ENCODE measurements at places on chromosomes 3 and 15.

GRCh38 chr15:72787526-72787925 lies 4.0 kb upstream of the ADPGK start:
- H3K4me3 ChIP-seq: no peak overlapping the region
- H3K27me3 ChIP-seq: no peaks in the 10 kb centered on the region
- no peaks in the 10 kb centered on the region for H3K4me1 ChIP-seq
- H3K36me3 ChIP-seq: no peaks in the 10 kb centered on the region

DNA sequence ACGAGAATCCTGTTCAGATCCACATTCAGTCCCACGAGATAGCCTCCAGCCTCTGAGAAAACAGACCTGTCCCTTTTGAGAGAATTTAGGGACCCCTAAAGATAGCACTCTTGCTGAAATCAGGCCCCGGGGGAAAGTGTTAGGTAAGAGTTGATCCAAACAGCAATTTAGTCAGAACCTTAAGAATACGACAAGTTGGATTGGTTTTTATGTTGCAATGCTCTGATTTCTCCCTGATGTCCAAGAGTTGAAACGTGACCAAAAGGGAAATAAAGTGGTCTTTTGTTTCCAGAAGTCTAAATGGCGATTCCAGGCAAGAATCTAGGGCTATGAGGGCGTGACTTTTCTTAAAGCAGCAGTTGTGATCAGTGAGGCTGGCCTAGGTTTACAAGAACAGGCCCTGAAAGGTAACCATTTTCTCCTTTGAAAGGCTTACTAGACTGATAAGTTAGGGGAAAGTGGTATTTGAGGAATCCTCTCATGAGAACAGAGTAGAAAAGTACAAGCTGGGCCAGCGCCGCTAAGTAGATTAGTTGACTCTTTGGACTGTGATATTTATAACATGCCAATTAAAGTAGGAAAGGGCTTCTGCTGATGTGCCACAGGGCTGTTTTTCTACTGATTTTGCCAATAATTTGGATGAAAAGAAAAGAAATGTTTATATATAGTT lies 4.9 kb downstream of the MAN2A2 start:
- no peaks in the 10 kb centered on the region for H3K4me1 ChIP-seq
- no peak overlapping the region for H3K27ac ChIP-seq
- no peaks in the 10 kb centered on the region for H3K27me3 ChIP-seq
- peaks cover 6% of the 10 kb centered on the region for H3K36me3 ChIP-seq
- peak; percentile 21 for DNase-seq

GRCh38 chr15:79431636-79432344 lies at the start of gene MINAR1:
TSS of gene MINAR1 (plus strand) at chr15:79432336. CDS start at chr15:79456148, 23,812 bp downstream.
- no peak within 1 kb of the TSS for H3K27ac ChIP-seq
- H3K4me1 ChIP-seq: no peaks in the 10 kb centered on the region

DNA sequence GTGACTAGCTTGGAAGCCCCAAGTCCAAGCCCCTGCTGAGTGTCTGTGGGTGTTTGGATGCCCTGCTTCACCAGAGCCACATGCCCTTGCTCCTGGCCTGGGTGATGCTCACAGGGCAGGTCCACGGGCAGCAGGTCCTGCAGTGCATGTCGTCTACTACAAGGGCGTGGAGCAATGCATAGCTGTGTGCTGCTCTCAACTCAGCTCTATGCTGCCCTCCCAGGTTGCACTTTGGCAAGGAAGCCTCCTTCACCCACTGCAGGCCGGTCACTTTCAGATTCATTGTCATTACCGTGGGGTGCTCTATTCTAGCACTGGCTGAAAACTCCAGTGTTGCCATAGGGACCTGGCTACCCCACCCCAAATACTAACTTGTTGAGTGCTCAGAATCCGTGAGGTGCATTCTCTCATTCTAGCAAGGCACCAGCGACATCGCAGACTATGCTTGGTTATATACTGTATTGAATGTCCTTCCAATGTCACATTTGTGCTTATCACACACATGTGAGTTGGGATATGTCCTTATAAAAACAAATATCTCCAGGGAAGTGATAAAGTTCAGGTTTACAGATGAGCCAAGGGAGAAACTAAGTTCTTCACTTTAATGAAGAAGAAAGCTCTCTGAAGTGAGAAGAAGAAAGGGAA lies 51.8 kb downstream of the GRAMD1C start:
- H3K4me1 ChIP-seq: no peaks in the 10 kb centered on the region
- DNase-seq: no peak
- H3K27ac ChIP-seq: no peak overlapping the region
- no peak overlapping the region for H3K4me3 ChIP-seq

- H3K27me3 ChIP-seq: no peaks in the 10 kb centered on the region
- no peaks in the 10 kb centered on the region for H3K36me3 ChIP-seq
- no peaks in the 10 kb centered on the region for H3K4me1 ChIP-seq
- peak overlapping the region; percentile 34 for H3K4me3 ChIP-seq
- no peak for DNase-seq
Measured at GRCh38 chr3:69326855-69327300, 59.0 kb downstream of the FRMD4B start.

- no peak for DNase-seq
- no peaks in the 10 kb centered on the region for H3K27me3 ChIP-seq
- no peak overlapping the region for H3K27ac ChIP-seq
Measured at GRCh38 chr15:68386587-68387288, 45.2 kb downstream of the ITGA11 start.

GRCh38 chr15:94070356-94071295 lies 160.7 kb upstream of the MCTP2 start:
- H3K27ac ChIP-seq: no peak overlapping the region
- H3K27me3 ChIP-seq: no peaks in the 10 kb centered on the region
- no peak for DNase-seq
- H3K4me1 ChIP-seq: no peaks in the 10 kb centered on the region

- H3K36me3 ChIP-seq: no peaks in the 10 kb centered on the region
- H3K4me1 ChIP-seq: no peaks in the 10 kb centered on the region
- H3K4me3 ChIP-seq: no peak overlapping the region
- no peak overlapping the region for H3K27ac ChIP-seq
- DNase-seq: no peak
Measured at GRCh38 chr3:54941690-54942362, 14.0 kb upstream of the LRTM1 start.

DNA sequence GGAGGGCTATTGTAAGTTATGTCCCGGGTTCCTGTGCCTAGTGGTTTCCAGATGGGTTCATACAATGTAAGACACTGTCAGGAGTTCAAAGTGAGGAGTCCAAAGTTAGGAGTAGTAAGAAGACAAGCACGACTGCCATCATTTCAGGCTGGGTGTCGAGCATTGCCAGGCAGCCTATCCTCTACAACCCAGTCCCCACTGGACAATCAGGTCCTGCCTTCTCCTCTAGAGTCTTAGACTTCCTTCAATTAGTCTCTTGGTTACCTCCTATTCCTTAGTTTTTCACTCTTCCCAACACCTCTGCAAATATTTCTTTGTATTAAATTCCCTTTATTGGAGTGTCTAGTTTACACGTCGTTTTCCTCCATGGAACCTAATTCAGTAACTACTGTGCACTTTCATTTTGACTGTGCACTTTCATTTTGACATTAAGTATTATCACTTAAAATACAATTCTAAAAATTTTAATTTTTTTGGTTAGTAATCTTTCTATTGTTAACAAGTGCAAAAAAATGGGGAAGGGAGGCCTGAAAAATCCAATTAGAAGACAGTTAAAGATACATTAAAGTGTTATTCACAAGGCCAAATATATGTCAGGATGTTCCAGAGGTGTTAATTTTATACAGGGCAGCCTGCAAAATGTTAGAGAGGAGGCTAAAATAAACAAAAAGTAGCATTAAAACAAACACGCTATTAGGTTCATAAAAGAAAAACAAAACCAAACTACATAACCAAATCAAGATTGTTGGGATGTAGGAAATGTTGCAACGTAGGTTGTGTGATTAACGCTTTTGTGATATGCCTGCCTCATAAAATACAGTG lies 155.3 kb downstream of the TBL1XR1 start:
- peaks cover 4% of the 10 kb centered on the region for H3K36me3 ChIP-seq
- no peaks in the 10 kb centered on the region for H3K27me3 ChIP-seq
- H3K4me1 ChIP-seq: peaks cover 5% of the 10 kb centered on the region
- no peak for DNase-seq
- H3K4me3 ChIP-seq: no peak overlapping the region

DNA sequence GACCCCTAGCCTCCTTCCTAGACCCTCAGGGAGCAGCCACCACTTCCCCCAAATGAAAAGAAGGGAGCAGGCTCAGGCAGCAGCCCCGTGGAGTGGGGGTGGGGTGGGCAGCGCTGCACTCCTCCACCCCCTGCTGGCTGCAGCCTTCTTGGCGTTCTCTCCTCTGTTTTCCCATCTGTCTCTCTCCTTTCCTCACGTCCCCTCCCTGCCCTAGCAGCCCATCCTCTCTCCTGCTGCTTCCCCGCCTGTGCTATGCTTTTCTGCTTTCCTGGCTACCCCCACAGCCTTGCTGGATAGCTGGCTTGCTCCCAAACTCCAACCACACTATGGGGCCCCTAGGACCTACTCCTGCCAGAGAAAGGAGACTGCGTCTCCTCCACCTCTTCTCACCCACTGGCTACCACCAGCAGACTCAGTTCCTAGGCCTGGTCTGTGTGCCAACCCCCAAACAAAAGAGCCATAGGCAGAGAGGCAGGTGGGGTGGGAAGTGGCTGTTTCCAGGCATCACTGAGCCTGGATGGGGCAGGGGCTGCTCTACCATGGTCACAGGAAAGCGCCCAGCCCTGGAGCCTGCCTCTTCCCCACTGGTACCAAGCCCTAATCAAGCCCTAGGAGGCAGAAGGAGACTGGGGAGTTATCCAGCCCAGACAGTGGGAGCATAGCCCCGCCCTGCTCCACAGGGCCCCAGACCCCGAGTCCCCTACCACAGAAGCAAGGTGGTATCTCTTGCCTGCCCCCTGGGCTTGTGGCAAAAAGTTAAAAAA lies 3.4 kb upstream of the DISP2 start:
- no peaks in the 10 kb centered on the region for H3K4me1 ChIP-seq
- no peak for DNase-seq
- no peak overlapping the region for H3K4me3 ChIP-seq
- H3K36me3 ChIP-seq: no peaks in the 10 kb centered on the region
- H3K27ac ChIP-seq: no peak overlapping the region

GRCh38 chr3:113606539-113607218 lies 74.3 kb downstream of the SIDT1 start:
- H3K27ac ChIP-seq: no peak overlapping the region
- no peak for DNase-seq
- no peaks in the 10 kb centered on the region for H3K36me3 ChIP-seq

DNA sequence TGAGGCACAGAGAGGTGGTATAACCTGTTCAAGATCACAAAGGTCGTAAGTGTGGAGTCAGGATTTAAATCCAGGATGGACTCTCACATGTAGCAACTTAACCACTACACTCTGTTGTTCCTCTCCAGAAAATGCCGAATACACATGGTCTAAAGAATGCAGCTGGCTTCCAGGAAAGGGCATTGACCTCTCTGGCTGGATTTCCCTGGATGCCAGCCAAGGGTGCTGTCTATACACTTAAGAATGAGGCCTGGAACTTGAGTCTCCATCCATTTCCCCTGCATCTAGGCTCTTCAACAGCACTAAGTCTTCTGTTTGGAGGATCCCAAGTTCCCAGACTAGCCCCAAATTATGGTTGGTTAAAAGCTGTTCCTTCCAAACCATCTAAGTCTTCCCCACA lies 60.5 kb downstream of the CERS3 start:
- peak; percentile 78 for DNase-seq
- H3K4me1 ChIP-seq: peaks cover 4% of the 10 kb centered on the region
- H3K36me3 ChIP-seq: no peaks in the 10 kb centered on the region
- H3K4me3 ChIP-seq: no peak overlapping the region
- H3K27ac ChIP-seq: no peak overlapping the region

DNA sequence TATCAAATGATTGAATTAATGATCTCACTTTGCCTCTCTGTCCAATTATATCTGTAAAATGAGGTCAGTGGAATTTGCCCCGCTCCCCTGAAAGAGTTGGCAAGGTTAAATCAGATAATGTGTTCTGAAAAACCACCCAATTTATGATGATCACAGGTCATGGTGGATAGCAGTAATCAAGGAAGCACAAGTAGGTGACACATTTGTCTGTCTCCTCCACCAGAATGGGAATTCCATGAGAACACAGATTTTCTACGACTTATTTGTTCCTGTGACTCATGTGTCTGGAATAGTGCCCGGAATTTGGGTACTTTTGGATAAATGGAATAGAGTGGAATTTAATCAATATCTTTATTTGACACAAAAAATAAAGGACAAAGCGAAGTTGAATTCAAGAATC lies 220.9 kb upstream of the SUCLG2 start:
- no peaks in the 10 kb centered on the region for H3K4me1 ChIP-seq
- no peak for DNase-seq
- no peaks in the 10 kb centered on the region for H3K27me3 ChIP-seq
- H3K36me3 ChIP-seq: no peaks in the 10 kb centered on the region
- H3K4me3 ChIP-seq: no peak overlapping the region

- no peak overlapping the region for H3K4me3 ChIP-seq
- no peaks in the 10 kb centered on the region for H3K36me3 ChIP-seq
- H3K4me1 ChIP-seq: no peaks in the 10 kb centered on the region
- no peak overlapping the region for H3K27ac ChIP-seq
Measured at GRCh38 chr3:72388117-72388516, 460.1 kb downstream of the SHQ1 start.

DNA sequence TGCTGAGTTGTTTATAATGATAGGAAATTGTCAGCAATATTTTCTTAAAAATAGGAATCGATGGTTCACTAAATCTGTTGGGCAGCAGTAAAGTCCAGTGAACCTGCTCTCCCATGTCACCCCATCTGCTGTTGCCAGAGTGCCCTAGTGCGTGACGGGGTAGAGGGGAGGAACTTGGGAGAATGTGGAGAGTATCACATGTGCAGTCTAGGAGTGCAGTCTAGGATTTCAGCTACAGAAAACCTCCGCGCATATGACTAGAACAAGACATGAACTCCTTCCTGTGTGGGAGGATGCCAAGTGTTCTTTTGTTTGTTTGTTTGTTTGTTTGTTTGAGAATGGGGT lies 74.6 kb upstream of the ACAD9 start:
- H3K27ac ChIP-seq: no peak overlapping the region
- no peak for DNase-seq
- no peaks in the 10 kb centered on the region for H3K27me3 ChIP-seq
- H3K4me3 ChIP-seq: no peak overlapping the region
- H3K36me3 ChIP-seq: no peaks in the 10 kb centered on the region

- H3K27ac ChIP-seq: no peak overlapping the region
- no peak overlapping the region for H3K4me3 ChIP-seq
- H3K4me1 ChIP-seq: no peaks in the 10 kb centered on the region
- no peaks in the 10 kb centered on the region for H3K36me3 ChIP-seq
Measured at GRCh38 chr3:16723978-16724377, 118.8 kb upstream of the DAZL start.
